HFF-Myc (cell line): ENCODE measurements at places on chromosomes 4 and X.

- DNase-seq: no peak
These were observed 127.6 kb upstream of the GATB start for GRCh38 chr4:151888367-151888866.

DNA sequence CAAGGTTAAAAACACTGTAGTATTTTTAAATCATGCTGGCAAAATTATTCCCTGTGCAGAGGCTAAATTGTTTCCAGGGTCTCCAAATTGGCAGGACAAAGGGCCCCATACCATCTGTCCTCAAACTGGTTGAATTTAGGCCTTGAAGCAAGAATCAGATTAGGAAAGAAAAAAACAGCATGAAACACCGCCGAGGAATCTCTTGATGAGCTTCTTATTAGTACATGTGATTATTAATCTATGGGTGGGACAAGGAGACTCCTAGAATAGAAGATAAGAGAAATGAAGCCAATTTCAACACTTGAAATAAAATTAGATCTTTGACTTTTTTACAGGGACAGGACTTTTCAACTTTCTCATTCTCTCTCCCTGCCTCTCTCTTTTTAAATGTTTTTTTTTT is 7.1 kb upstream of the CLNK start:
- DNase-seq: no peak

GRCh38 chr4:36128689-36129088 is 115.6 kb downstream of the ARAP2 start:
- no peak for DNase-seq

DNA sequence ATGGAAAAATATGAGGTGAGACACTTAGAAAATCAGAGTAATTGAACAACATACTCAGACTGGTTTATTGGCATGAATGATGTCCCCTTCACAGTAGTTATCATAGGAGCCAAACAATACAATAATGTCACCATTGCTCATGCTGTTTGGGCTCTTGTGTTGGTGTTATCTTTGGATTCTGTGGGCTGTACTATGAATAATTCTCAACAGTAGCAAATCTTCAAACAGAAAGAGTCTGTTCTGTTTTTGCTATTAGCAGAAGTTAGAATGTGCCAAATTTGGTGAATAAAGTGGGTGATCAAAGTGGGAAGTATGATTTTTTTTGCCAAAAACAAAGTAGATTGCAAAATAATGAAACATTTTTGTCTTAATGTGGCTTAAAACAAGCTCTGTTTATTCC is 58.3 kb downstream of the GRID2 start:
- DNase-seq: no peak

GRCh38 chr4:108152980-108153379 is 15.8 kb downstream of the LEF1 start:
- DNase-seq: no peak

DNA sequence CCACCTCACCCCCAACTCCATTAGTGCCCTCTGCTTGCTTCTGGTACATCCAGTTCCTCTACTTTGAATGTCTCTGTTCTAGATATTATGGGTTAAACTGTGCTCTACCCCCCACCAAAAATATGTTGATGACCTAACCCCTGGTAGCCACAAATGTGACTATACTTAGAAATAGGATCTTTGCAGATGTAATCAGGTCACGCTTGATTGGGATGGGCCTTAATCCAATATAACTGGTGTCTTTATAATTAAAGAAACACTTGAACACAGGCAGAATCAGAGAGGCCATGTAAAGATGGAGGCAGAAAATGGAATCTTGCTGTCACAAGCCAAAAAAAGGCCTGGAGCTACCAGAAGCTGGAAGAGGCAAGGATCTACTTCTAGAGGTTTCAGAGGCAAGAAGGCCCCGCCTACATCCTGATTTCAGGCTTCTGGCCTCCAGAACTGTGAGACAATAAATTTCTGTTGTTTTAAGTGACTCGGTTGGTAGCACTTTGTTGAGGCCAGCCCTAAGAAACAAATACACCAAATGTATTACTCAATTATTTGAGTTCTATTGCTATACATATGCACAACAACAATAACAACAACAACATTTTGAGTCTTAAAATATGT is 220.0 kb downstream of the PPP3CA start:
- no peak for DNase-seq

- DNase-seq: no peak
These were observed 31.8 kb upstream of the CYP4V2 start for GRCh38 chr4:186159613-186160012.

DNA sequence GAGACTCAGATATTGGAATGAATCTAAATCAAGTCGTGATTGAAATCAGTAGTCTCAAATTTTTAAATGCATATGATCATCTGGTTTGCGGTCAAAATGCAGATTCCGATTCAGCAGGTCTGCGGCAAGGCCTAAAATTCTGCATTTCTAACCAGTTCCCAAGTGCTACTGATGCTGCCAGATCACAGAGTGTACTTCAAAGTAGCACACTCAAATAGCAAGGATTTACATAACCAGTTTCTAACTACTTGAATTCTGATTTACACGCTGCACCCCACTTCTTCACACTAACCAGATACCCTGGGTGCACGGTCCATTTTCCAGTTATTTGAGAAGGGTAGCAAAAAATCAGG is 752 bp downstream of the MBTPS2 start:
- no peak for DNase-seq

DNA sequence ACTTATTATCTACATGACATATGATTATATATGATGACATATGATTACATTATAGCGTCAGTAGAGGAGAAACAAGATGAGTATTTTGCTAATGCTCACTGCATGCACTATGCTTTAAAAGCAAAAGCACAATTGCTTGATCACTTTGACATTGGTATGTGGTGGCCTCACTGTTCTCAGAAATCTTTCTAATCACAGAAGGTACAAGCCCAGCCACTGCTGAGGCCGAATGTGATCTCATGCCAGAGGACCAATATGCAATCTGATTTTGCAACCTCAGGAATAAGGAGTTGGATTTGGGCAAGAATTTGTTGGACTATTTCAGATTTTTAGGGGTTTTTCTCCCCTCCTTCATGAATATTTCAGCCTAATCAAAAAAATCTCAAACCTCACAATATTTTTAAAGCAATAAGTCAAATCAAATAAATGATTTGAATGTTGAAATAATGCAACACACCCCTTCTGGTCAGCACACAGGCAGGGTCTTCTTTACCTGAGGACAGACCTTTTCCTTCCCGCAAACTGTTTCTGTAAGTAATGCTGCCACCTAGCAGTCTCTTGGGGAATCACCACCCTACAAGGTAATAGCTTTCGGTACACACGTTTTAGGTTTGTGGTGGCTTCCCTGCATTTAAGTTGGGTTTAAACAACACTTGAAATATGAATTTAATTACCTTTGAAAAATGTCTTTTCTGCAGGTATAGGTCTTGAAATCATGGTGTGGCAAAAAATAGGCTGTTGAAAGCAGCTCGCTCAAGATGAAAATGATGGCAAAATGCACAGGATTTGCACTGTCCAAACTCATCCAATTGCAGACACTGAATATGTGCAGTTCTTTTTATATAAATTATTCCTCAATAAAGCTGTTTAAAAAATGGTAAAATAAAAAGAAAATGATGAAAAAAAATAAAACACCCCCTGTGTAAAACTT is 4.8 kb upstream of the CXCL13 start:
- DNase-seq: no peak

GRCh38 chrX:151081016-151081415 is 95.4 kb upstream of the GPR50 start:
- DNase-seq: no peak

GRCh38 chrX:133151336-133151735 is 54.4 kb upstream of the USP26 start:
- DNase-seq: no peak

DNA sequence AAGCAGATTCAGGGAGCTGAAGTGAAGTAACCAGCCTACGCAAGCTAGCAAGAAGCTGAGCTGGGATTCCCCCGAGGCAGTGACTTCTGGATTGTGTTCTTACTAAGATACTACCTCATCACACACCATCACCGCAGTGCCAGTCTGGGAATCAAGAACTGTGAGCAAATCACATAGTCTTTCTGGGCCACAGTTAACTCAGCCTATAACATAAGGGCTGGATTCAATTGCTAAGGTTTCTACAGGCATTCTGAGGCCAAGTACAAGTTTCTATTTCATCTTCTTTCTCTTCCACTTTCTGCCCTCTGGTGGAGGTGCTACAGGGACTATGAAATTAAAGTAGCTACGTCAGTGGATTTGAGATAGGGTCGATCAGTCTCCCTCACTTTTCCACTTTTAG is 1.4 kb upstream of the CORIN start:
- DNase-seq: no peak

DNA sequence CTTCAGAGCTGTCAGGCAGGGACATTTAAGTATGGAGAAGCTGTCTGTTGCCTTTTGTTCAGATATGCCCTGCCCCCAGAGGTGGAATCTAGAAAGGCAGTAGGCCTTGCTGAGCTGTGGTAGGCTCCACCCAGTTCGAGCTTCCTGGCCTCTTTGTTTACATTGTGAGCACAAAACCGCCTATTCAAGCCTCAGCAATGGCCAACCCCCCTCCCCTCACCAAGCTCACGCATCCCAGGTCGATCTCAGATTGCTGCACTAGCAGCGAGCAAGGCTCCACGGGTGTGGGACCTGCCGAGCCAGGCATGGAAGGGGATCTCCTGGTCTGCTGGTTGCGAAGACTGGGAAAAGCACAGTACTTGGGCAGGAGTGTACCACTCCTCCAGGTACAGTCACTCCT is 59.3 kb downstream of the ZNF674 start:
- no peak for DNase-seq

DNA sequence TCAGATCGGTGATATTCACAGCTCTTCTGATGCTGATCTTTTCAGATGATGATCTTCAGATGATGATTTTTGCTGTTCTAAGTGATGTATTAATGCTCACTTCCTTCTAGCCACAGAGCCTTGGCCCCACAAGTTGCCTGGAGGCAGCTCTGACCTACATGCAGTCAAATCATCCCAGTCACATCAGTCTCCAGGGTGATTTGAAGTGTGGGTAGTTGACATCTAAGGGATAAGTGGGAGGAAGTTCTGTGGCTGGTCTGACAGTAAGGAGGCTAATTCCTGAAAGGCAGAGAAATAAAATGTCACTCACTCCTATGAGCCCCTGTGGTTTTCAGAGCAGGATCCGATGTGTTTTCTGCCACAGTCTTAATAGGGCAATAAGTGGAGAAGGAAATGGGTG is 79.8 kb upstream of the RPL34 start:
- no peak for DNase-seq

DNA sequence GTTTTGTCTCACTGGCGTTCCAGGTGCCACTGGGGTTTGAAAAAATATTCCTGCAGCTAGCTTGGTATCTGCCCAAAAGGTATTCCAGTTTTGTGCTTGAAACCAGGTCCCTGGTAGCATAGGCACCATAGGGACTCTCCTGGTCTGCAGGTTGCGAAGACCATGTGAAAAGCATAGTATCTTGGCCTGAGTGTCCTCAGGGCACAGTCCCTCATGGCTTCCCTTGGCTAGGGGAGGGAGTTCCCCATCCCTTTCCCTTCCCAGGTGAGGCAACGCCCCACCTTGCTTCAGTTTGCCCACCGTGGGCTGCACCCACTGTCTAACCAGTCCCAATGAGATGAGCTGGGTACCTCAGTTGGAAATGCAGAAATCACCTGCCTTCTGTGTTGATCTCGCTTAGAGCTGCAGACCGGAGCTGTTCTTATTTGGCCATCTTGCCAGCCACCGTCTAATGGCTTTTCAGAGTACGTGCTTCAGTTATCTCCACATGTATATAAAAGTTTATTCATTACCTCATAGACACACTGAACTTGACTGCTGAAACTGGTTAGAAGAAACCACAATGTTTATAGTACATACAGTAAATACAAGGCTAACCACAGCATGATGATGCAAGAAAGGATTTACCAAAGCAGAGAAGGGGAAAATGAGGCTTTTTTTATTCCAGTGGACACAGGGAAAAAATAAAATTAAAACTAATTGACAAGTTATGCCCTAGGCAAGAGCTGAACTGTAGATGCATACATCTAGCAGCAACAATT is 10.6 kb downstream of the PBDC1 start:
- peak; percentile 14 for DNase-seq

DNA sequence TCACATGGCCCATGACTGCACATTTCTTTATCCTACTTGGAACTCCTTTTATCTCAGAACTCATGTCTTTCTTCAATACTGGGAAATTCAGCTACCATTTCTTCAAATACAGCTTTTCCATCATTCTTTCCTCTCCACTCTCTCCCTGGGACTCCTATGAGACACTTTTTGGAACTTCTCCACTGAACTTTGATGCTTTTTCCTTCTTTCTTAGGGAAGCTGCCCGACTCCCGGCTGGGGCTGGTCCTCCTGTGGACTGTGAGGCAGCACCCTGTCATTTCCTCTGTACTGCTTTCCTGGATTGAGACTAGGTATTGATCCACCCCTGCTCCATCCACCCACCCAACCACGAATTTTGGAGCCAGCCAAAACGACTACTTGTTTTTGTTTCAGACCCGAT is 40.0 kb downstream of the ZFYVE28 start:
- DNase-seq: no peak

DNA sequence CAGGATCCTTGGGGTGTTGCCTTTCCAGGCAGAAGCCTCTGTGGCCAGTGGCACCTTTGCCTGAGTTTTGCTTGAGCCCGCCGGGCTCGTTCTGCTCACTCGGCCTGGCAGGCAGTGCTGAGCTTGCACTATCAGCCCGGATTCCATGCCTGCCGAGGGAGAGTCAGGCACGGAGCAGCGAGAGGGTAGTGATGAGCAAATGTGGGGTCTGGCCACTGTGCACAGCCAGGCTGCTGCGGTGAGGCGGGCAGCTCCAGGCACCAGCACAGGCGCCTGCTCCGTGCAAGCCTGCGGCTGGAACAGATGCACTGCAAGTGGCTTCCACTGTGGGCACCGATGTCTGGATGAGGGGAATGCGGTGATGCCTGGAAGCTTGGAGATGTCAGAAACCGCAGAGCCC is 619.2 kb downstream of the RAPGEF2 start:
- DNase-seq: no peak

GRCh38 chrX:4277122-4277521 is 563.7 kb upstream of the PRKX start:
- no peak for DNase-seq

GRCh38 chr4:168274871-168275270 is 43.7 kb downstream of the DDX60 start:
- no peak for DNase-seq

DNA sequence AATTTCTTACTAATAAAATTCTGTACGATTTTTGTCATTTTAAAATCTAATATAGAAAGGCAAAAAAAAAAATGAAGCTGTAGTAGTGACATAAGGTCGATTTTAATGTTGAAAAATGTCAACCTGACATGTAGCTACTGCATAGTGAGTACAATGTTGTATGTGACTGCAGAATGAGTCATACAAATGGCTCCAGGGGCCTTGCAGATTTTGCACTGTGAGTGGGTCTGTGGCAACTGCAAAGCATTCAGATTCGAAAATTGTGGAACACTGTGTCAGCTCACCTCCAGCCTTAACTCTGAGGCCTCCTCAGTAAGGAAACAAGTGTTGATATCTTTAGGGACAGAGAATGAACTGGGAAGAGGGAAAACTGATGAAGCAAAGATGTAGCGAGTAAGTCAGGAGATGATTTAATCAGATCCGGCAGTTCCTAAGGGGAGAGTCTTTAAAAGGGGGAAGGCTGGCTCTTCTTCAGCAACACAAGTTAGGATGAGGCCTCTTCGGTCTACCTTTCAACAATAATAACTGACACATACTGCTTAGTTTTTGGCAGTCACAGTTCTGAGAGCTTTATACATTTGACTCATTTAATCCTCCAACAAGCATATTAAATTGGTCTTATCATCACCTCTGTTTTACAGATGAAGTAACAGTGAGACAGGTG is 24.9 kb downstream of the TKTL2 start:
- peak; percentile 9 for DNase-seq

GRCh38 chr4:17490575-17491059 is 21.3 kb downstream of the QDPR start:
- DNase-seq: no peak
